ENCODE measurements at places on chromosomes 11 and 22.

- DNase-seq = no peak
Measured at GRCh38 chr22:21032868-21033688, 717 bp upstream of the SLC7A4 start.

GRCh38 chr11:41119484-41119883 is 340.0 kb downstream of the LRRC4C start:
- DNase-seq = no peak

- DNase-seq = no peak
Measured at GRCh38 chr11:132639403-132639802, 892.9 kb downstream of the OPCML start.

DNA sequence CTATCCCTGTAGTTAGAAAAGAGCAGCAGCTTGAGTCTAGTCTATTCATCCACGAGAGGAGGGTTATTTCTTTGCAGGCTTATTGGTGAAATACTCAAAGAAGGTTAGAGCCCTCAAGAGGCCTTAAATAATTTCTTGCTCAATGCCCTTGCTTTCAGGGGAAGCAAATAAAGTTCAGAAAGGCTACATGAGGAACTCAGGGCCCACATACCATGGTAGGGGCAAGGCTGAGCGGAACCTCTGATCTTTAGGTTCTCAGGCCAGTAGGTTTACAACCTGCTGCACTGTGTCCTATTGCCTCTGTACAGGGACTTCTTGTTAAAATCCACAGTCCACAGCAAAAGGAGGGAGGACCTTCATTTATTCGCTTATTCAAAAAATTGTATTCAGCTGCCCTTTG is 101.7 kb downstream of the ADAMTS15 start:
- DNase-seq = peak; percentile 19

DNA sequence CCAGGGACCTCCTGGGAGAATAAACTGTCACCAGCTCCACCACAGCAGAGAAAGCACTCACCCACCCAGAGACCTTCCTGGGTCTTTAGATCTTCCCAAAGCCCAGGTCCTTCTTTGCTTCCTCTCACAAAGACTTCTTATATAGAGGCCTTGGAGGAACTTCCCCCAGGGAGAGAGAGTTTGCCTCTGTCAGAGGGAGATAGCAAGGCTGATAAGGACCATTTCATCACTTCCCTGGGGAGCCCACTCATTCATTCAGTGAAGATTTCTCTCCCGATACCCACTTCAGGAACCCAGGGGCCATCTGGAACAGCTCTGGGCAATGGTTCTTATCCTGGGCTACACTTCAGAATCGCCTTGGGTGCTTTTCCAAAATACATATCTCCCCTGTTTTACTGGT is at the start of gene PRG2:
TSS of gene PRG2 (minus strand) at position 116 of the 400 bp plus-strand sequence. CDS start 706 bp downstream, outside the sequence.
- DNase-seq = peak; percentile 89
